ENCODE measurements at places on chromosomes 4 and X. TPM values are rescaled to one million over a fixed set of nuclear protein-coding genes. Genes with fewer than 3 reads are reported as not detected.

The SPATA18 gene
- 1.1 TPM for total RNA-seq

The OTUD6A gene
- total RNA-seq = not detected

The PRKX gene
- 2.2 TPM for total RNA-seq

The PCDH10 gene
- total RNA-seq = not detected

The GIMD1 gene
- not detected for total RNA-seq

The NXF2B gene
- total RNA-seq = not detected

The SPANXD gene
- not detected for total RNA-seq

The RAI2 gene
- 23.8 TPM for total RNA-seq

The SUPT20HL1 gene
- not detected for total RNA-seq

The ARMCX1 gene
- 36.1 TPM for total RNA-seq

The NAT8L gene
- total RNA-seq = 1.4 TPM
